Right renal cortex interstitium (tissue), 3 donors: ENCODE measurements at places on chromosomes 3 and 15. TPM values are rescaled to one million over a fixed set of nuclear protein-coding genes. Genes with fewer than 3 reads are reported as not detected.

The CNBP gene
- polyA plus RNA-seq, result 471 TPM

The RBSN gene
- polyA plus RNA-seq, result 22.3 TPM

The LRRC3B gene
- polyA plus RNA-seq, result 2.2 TPM

The KNG1 gene
- polyA plus RNA-seq, result 163 TPM

The HTR3E gene
- not detected for polyA plus RNA-seq

The PARP15 gene
- 0.14 TPM for polyA plus RNA-seq

The SYNPR gene
- 0.12 TPM for polyA plus RNA-seq

The BRK1 gene
- polyA plus RNA-seq, result 220 TPM

The C3orf22 gene
- polyA plus RNA-seq, result not detected

The TMEM207 gene
- polyA plus RNA-seq, result 22.3 TPM

The TEX55 gene
- polyA plus RNA-seq, result not detected

The GOLGA8J gene
- 1.0 TPM for polyA plus RNA-seq

DNA sequence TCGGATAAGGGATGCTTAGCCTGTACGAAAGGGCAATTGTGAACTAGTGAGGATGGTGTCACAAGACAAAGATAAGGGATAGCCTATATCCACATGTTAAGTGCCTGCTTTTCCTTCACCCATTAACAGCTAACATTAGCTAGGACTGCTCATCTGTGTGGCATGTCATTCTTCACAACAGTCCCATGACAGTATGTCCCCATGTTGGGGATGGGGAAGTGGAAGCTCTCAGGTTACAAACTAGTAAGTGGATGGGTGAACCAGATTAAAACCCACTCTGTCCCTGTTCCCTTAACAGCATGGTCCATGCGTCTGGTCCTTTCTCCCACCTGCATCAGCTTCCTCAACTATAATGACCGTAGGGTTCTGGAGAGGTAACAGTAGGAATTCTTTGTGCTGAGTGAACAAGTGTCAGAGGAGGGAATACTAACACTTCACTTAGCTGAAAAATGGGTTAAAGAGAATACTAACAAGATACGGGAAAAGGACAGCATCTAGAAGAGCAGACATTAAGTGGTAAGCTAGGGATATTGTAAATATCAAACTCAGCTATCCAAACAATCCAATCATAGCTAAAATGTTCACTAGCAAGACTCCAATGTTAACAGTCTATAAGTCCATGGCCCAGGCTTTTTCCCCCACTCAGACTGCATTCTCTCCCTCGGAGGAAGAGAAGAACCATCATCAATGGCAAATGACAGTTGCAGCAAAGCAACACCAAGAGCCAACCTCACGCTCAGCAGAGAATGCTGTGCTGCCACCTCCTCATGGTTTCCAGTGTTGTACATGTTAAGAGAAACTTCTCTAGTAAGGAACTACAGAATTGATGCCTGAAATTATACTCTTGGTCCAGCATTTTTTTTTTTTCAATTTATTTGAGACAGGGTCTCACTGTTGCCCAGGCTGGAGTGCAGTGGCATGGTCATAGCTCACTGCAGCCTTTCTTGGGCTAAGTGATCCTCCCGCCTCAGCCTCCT, 5.0 kb downstream of the RPLP1 start:
- DNase-seq, result no peak

GRCh38 chr3:71905426-71905825, 120.5 kb upstream of the PROK2 start:
- no peak for DNase-seq

DNA sequence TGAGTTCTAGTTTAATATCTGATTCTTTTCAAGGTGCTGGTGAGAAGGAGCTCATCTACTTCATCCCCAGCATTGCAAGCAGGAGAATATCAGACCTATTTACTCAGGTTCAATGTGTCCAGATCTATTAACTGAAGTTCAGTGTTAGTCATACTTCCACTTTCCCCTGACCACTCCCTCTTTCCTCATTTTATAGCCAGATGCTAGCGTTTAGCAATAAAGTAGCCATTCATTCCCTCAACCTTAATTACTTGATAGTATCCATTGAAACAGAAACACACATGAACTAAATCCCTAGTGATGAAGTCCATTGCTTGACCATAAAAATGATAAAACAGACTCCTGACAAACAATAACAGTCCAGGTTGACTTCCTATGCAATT, 60.0 kb downstream of the RPL22L1 start:
- DNase-seq, result no peak

DNA sequence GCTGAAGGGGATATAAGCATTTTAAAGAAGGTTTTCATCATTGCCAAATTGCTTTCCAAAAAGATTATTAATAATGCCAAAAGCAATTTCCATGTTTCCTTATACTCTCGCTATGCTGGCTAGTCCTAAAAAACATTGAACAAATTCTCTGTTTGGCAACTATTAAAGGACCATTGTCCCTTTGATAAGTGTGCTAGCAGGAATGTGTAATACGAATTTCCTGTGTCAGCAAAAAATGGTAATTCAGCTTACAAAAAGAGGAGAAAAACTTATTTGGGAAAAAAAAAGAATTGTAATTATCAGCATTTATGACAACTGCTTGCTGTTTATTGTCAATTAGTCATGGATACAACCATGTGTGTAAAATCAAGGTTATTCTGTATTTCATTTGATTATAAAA, 138.6 kb downstream of the TBL1XR1 start:
- no peak for DNase-seq

DNA sequence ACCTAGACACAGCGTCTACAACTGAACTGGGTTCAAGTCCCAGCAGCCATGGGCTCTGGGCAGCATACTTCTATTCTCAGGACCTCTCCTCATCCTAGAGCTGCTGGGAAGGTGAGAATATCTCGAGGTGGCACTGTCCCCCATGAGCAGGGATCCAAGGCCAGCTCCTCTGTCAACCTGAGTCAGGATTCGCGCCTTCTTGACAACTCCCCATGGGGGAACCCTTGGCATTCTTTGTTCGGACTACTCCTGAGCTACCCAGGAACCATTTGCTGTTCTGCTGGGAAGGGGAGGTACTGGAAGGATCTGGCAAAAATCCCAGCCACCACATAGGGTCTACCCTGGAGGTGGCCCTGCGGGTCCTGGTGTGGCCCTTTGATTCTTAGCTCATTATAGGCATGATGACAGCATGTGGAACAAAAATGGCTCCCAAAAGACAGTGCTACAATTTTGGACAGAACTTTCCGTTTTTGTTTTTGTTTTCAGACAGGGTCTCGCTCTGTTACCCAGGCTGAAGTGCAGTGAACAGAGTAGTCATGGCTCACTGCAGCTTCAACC, 22.3 kb downstream of the PLXNB1 start:
- no peak for DNase-seq

DNA sequence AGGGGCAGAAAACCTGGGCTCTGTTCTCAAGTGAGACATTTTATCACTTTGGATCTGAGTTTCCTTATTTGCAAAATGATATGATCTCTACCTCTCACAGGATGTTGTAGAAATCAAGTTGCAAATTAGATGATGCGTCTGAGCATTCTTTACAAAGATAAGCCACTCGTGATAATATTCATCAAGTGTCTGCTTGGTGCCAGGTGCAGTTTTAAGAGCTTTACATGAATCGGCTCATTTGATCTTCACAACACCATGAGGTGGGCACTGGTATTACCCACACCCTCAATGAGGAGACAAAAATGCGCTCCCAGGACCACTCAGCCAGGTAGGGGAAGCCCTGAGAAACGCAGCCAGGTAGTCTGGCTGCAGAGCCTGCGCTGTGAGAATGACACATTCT, 59.1 kb upstream of the CA12 start:
- no peak for DNase-seq

- DNase-seq, result no peak
Observed at GRCh38 chr3:99755831-99756230, 61.8 kb upstream of the CMSS1 start.

DNA sequence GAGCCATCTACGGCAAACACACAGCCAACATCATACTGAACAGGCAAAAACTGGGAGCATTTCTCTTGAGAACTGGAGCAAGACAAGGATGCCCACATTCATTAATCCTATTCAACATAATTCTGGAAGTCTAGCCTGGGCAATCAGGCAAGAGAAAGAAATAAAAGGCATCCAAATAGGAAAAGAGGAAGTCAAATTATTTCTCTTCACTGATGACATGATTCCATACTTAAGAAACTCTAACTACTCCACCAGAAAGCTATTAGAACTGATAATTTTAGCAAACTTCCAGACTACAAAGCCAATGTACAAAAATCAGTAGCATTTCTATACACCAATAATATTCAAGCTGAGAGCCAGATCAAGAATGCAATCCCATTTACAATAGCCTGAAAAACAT, 17.3 kb upstream of the ENTPD3 start:
- DNase-seq, result no peak

DNA sequence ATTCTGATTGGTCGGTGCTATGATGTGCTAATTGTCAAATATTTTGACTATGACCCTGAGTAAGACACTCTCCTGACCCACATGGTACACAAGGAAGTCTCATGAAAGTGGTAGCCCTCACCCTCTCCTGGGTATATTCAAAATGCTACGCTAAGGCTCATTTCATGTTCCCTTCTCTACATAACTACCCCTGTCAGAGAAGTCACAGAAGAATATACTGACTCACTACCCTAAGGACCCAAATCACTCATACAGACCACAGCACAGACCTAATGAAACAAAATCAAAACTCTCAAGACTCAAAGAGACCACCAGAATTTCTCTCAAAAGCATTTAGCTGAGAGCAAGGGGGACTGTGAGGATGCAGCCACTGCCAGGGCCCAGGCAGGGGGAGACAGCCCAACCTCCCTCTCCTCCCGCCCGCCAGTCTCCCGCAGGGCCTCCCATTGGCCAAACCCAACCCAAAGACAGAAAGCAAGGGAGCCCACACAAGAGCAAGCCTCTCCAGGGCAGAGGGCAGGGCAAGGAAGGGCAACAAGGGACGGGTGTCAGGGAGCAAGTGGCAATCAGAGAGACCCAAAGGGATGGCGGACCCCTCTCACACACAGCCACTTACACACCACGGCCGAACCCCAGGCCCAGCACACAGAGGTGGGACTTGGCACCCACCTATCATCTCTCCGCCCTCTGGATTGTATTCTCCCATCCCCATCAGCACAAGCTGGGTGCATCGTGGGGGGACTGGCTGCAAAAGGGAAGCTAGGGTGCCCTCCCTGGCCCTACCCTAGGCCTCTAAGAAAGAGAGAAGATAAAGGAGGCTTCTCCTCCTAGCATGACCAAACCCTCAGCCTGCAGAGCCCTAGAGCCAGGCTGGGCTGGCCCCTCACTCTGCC, 41.6 kb downstream of the MEGF11 start:
- DNase-seq, result no peak

GRCh38 chr3:142963516-142964448, at the start of gene PAQR9:
TSS of gene PAQR9 (minus strand) at chr3:142963674. CDS start at chr3:142963336, 338 bp downstream.
- no peak for DNase-seq

- DNase-seq, result no peak
Observed at GRCh38 chr15:99474909-99475753, 90.7 kb upstream of the MEF2A start.

- no peak for DNase-seq
Observed at GRCh38 chr15:31373096-31373865, 46.6 kb downstream of the KLF13 start.

- DNase-seq, result no peak
Observed at GRCh38 chr3:186824430-186825139, 17.9 kb upstream of the ADIPOQ start.

DNA sequence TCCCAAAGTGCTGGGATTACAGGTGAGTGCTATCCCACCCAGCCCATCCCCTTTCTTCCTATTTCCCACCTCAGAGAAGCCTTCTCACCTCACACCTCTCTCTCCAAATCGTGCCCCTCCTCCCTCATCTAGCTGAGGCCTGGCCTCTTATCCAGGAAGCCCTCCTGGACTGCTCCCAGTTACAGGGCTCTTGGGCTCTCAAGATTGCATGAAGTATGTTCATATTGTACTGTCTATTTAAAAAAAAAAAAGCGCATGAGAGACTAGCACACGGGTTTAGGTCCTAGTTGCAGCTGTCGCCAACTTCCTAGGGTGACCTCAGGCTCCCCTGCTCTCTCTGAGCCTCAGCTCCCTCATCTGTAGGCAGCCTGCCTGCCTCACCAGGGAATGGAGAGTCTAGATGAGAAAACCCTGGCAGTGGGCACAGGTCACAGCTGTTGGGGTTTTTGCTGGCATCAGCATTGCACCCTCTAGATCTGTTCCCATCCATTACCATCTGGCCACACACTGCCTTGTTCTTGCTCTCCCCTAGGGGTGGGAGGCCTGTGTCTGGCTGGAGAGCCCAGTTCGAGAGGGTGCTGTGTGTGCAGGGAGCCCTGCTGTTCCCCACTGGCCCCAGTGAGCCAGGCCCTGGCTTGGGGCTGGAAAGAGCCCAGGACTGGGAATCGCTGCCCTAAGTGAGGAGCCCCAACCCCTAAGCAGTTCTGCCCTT, 24.2 kb upstream of the C15orf39 start:
- no peak for DNase-seq

- DNase-seq, result no peak
Observed at GRCh38 chr3:111610612-111611054, 15.5 kb upstream of the ZBED2 start.

DNA sequence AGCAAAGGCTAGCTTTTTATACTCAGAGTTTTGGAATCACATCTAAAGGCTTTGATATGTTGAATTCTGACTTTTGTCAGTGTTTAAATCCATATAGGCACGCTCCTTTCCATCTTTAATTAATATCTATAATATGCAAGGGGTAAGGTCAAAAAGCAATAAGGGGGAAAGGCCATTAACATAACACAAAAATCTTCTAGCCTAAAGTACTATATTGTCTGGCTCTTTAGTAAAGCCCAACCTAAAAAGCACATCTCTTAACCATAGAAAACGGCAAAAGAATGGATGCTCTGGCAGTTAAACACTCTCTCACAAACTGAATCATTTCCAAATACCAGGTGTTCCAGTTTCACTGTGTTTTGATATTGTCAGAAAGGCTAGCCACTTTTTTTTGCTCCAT, 76.4 kb downstream of the EFL1 start:
- no peak for DNase-seq

- DNase-seq, result no peak
Observed at GRCh38 chr3:17847156-17847555, 104.7 kb upstream of the TBC1D5 start.

GRCh38 chr15:33104212-33104611, 90.3 kb downstream of the FMN1 start:
- DNase-seq, result no peak

GRCh38 chr3:117868766-117869165, 1159.2 kb downstream of the TUSC7 start:
- no peak for DNase-seq

DNA sequence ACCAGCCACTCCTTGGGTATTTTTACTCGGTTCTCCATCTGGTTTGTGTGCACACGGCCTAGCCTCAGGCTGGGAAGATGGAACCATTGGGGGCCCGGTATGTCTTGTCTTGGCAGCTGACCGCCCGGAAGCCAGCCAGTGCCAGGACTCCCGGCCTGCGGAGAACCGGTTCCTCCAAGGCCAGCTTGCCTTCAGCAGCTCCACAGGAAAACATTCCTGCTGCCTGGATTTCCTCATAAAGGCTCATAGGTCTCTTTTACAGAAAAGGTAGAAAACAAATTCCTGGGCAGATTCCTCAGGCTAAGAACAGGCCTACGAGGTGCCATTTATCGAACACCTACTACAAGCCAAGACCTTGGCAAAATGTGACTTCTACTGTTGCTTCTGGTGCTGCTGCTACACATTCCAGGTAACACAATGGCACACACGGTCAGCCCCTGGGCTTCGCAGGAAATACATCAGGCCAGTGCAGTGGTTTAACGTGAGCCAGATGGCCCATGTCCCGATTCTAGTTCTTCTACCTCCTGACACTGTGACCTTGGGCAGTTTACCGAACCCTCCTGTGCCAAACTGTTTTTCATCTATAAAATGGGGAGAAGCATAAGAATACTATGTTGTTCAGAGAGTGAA, 141.8 kb downstream of the OPA1 start:
- no peak for DNase-seq
